ENCODE measurements at places on chromosomes 6 and 20.

DNA sequence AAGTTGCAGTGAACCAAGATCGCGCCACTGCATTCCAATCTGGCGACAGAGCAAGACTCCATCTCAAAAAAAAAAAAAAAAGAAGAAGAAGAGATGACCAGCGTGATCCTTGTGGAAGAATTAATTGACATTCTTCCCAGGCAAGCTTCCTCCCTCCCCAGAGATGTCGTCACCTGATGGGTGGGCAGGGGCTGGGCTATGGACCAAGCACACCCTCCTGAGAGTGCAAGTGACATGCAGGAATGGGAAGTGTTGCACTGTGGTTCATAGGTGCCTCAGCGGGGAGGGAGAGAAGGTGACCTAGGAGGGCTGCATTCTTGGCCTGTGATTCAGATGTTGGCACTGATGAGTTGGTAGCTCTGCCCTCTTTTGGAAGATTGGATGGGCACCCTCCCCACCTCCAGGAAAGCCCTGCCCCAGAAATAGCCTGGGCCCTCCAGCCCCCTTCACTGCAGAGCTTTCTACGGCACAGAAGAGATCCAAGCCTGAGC lies 37.8 kb downstream of the TAF8 start:
- DNase-seq, result no peak

DNA sequence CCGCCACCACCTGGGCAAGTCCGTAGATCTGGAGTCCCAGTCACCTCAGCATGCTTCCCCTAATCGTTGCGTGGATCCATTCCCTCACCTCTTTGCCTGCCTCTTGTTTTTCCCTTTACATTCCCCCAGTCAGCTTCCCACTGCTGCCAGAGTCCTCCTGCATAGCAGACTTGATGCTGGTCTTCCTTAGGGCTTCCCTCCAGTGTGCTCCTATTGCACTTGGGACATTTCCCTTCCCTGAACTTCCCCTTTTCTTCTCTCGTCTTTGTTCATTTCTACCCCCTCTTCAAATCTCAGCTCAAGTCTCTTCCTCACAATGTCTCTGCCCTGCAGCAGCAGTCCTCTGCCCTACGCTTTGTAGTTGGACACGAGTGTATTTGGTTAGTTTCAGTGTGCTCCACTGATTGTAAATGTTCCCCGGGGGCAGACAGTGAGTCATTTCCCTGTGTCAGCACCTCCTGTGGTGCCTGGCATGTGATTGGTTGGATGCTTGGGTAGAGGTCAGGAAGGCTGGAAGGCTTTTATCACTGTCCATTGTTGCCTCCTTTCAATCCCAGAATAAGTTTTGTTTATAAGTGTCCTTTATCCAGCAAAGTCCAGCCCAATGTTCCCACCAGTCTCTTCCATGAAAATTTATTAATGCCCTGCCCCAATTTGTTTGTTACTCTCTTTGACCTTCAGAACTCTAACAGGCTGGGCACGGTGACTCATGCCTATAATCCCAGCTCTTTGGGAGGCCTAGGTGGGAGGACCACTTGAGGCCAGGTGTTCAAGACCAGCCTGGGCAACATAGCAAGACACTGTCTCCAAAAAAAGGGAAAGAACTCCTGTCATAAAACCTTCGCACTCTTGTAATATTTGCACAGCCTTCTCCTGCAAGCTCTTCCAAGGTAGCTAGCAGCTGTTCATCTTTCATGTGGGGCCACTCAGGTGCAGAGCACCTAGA lies 38.3 kb downstream of the FAM120B start:
- no peak for DNase-seq

GRCh38 chr6:106620931-106621672 lies 8.2 kb downstream of the RTN4IP1 start:
- DNase-seq, result no peak

DNA sequence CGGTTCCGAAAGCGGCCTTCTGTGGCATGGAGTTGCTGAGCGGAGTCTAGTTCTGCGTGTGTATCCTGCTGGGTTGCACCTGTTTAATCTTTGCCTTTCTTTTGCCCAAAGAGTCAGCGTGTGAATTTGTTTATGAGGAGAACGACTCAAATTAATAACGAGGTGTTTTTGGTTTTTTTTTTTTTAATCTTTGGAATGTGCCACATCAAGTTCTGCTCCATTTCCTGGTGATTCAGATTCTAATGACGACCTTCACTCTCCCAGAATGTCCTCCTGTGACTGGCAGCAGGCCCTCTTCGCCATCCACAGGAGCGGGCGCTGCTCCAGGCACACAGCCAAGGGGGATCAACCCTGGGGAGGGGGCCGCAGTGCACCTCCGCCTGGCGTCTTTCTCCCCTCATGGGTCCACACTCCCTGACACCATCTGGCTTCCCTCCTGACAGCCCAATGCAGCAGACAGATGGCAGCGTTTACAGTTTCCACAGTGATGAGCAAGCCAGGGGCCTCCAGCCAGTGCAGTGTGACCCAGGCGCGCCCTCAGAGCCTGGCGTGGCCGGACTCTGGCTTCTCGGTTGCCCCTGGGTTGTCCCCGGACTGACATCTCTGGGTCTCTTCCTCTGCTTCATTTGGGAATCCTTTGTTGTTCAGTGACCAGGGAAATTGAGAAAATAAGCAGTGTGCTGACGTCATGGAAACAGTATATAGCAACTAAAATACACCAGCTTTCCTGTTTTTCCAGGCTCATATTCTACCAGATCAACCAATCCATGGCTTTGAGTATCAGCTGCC lies 27.5 kb upstream of the AFDN start:
- DNase-seq, result no peak

DNA sequence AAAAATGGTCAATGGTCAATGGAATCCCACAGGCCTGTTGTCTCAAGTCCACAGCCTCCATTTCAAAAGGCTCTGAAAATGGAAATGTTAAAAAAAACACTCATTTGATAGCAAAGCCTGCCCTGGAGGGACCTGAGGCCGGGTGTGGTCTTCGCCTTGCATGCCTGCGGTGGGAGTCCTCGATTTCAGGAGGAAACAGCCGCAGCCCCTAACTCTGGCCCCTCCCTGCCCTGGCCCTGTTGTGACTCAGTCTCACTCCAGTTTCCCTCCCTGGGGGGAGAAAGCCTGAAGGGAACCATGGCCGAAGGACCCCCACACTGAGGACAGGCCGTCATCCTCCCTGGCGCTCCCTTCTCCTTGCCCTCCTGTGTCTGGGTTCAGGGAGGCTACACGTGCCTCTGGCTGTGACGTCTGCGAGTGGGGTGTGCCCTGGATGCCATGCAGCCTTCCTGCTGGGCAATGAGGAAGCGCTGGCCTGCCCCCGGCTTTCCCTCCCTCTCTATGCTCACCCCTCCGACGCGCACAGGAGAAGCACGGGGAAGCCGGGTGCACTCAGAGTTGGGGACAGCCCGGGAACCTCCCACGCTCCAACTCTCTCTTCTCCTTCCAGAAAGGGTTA lies 9.2 kb downstream of the BHLHE23 start:
- DNase-seq, result no peak

GRCh38 chr6:145279993-145280392 lies 455.3 kb downstream of the EPM2A start:
- no peak for DNase-seq
